Stimulated activated CD4-positive, alpha-beta T cell treated with anti-CD3 and anti-CD28 coated beads, Interleukin-1b, Interleukin-23, amount 100 ng/mL, for 24 hours (primary cell): ENCODE measurements at places on chromosomes 2 and 18.

- DNase-seq: no peak
Measured at GRCh38 chr2:210072493-210072892, 70.1 kb downstream of the RPE start.

- no peak for DNase-seq
Measured at GRCh38 chr2:209638346-209638745, 133.3 kb upstream of the UNC80 start.

GRCh38 chr2:154291511-154291910 lies 407.0 kb upstream of the KCNJ3 start:
- DNase-seq: no peak

DNA sequence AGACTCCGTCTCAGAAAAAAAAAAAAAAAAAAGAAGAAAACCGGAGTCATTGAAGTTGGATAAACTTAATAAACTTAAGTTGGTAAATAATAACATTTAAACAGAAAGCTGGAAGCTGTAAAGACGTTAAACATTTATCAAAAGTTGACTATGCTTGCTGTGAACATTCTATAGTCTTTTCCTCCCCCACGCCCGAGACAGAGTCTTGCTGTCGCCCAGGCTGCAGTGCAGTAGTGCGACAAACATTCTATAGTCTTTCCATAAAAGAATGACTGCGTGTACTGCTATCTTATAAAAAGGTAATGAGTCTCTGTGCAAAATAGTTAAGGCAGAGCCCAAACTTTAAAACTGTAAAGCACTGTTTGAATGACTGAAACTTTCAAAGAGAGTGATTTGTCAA lies 45.2 kb downstream of the PPP4R1 start:
- DNase-seq: no peak

- no peak for DNase-seq
Measured at GRCh38 chr2:223619486-223620129, 17.4 kb upstream of the SCG2 start.

GRCh38 chr2:30231212-30231995 lies at the start of gene LBH:
TSS of gene LBH (plus strand) at chr2:30231534. CDS start at chr2:30231739, 205 bp downstream.
- DNase-seq: peak; percentile 82

DNA sequence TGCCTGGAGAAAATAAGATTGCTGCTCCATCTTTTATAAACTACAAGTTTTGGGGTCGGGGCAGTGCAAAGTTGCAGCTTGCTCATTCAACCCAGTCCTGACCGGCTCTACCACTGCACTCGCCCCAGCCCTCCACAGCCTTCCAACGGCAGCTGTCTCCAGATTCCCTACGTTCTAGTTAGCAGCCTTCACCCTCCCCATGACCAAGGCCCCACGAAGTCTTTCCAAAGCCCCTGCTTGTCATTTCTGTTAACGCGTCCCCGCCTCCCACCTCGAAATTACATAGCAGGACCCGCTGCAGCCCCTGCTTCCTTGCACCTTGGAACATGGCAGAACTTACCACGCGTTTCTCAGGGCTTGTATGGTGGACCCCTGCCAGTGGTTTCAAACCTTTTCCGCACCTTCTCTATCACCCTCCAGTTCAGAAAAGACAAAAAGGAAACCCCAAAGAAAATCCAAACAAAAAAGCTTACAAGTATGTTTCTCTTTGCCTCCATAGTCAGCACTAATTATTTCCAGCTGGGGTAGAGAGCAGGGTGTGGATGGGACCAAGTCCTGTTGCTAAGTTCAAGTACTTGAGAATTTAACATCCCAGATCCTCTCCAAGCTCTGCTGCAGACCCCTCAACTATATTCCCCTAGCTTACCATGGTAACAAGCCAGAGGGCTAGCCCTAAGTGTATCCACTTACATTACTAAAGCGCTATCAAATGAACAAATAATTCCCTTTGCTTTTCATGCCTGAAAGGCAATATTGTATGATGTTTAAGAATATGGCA lies 161.5 kb downstream of the TGIF1 start:
- DNase-seq: no peak

DNA sequence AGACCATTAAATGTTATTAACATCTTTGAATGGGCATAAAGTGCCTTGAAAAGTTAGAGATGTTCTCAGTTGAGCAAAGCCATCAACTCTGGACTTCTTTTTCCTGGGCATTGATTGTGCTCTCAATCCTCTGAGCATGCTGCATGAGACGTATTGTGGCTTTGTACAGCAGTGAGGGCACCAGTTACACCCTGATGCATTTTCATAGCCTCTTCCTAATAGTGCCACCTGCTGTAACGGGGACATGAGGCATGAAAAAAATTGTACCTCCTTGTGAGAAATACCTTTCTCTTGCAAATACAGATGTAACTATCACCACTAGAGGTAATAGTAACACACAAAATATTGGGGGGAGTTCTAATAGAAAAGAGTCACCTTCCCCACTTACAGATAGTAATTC lies 697.5 kb downstream of the TMEM182 start:
- no peak for DNase-seq

- DNase-seq: no peak
Measured at GRCh38 chr2:111983478-111984212, 71.4 kb upstream of the TMEM87B start.

DNA sequence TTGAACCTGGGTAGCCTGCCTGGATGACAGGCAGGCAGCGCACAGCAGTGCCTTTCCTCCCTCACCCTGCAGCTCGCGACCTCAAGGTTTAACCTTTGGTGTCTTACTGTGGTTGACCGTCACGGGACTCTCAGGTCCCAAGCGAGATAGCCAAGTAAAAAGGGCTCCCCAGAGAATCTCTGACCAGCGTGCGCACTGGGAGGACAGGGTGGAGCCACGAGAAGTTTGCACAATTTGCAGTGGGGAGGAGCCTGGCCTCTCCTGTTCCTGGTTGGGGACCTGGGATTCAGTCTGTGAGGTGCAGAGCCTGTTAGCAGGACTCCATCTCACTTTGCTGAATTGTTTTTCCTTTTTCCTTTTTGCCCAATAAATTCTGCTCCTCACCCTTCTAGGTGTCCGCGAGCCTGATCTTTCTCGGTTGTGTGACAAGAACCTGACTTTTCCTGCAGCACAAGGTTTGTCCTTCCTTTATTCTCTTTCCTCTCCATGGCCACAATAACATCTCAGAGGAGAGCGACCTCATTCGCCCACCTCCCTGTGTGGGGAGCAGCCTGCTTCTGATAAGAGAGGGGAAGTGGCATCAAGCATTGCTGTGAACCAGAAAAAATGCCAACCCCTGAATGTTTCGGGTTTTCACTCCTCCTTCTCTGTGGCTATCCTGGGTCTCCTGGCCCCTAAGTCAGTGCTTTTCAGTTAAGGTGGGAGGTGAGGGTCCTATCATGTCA lies 36.2 kb downstream of the POU3F3 start:
- no peak for DNase-seq

DNA sequence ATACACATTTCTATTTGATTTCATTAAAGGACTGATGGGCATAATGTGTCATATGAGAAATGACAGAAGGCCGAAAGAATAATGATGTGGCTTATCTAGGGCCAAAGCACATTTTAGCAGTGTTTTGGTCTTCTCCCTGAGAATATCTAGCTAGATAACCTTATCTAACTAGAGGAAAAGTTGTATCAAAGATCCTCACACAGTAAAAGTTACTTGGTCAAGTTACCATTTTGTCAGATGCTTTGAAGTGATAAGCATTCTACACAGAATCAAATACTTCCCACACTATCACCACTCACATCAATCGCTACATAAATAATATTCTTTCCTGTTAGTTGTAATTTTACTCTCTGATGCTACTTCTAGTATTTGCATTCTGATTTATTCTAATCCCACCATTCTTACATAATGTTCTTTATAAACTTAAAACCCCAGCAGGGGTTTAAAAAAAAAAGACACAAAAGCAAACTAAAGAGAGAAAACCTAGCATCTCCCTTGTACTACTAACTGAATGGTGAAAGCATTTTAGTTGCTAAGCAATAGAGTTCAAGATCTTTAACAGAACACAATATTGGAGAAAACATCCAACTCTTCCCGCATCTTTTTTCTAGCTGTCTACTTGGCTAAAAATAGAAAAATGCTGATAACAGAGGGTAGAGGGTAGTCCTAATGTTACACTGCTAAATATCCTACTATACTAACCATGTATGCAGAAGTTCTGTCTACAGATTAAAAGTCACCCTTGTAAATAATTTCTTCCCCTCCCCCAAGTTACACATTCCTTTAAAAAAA lies 8.0 kb downstream of the XPO1 start:
- DNase-seq: no peak

- no peak for DNase-seq
Measured at GRCh38 chr2:9981655-9982054, 30.2 kb downstream of the GRHL1 start.

DNA sequence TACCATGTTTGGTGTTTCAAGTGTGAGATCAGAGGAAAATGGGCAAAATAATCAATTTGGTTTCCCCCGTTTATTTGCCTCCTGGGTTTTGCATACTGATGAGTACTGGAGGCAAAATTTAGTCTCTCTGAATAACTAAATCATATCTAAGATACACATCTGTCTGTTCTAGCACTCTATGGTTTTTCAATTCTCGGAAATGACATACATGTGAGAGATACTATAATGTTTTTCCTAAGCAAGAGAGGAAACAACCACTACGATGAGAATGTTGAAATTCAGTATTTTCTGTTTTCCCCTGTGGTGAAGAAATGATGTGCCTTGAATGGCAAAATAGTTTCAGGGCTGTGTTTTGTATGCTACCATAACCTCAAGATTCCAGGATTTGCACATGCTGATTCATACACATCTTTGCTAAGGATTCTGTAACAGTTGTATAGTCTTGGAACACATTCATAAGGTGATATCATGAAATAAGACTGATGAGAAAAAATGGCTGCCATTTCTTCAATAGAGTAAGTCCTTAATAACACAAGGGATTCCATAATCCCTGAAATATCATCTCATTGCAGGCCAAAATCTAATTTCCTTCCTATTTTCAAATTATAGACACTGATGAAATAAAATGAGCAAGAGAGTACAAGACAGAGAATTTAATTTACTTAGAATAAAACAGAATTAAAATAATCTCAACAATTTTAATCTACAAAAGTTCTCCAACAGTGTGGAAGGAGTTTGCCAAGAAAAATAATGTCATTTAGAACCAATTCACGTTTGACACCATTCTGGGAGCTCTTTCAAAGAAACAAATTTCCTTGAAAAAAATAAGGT lies 316.6 kb downstream of the FIGN start:
- DNase-seq: no peak

GRCh38 chr2:232506709-232507108 lies 13.5 kb upstream of the PRSS56 start:
- no peak for DNase-seq
